ELR (cell line): ENCODE measurements at places on chromosomes 13 and 19.

- no peak for DNase-seq
Observed at GRCh38 chr19:19026299-19026971, 6.9 kb downstream of the SUGP2 start.

GRCh38 chr19:42247640-42248199 lies 5.3 kb upstream of the GSK3A start:
- DNase-seq: no peak

DNA sequence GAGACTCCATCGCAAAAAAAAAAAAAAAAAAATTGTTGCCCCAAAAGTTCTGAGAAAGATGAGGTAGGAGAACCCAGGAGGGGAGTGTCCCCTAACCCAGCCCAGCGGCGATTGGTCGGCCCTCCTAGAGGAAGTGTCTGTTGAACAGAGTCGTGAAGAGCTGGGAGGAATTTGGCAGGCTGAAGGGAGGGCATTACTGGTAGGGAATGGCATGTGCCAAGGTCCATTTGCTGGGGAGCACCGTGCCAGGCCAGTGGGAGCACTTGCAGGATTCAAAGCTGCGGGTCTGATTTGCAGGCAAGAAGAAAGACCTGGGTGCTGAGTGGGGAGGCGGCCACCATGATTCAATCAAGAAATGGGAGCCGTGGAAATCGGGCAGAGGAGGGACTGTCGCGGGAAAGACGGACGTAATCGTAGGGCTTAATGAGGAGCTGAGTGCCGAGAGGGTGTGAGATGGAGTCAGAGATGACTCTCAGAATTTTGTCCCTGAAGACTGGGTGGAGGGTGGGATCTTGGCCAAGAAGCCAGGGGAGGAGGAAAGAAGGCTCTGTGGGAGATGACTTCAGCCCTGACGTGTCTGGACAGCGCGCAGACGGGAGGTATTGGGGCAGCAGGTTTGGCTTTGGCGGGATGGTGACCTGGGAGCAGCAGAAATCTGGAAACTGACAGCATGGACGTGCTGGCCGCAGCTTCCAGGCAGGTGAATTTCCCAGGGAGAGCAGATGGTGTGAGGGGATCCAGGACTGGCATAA lies 15.4 kb downstream of the CERS4 start:
- DNase-seq: no peak

DNA sequence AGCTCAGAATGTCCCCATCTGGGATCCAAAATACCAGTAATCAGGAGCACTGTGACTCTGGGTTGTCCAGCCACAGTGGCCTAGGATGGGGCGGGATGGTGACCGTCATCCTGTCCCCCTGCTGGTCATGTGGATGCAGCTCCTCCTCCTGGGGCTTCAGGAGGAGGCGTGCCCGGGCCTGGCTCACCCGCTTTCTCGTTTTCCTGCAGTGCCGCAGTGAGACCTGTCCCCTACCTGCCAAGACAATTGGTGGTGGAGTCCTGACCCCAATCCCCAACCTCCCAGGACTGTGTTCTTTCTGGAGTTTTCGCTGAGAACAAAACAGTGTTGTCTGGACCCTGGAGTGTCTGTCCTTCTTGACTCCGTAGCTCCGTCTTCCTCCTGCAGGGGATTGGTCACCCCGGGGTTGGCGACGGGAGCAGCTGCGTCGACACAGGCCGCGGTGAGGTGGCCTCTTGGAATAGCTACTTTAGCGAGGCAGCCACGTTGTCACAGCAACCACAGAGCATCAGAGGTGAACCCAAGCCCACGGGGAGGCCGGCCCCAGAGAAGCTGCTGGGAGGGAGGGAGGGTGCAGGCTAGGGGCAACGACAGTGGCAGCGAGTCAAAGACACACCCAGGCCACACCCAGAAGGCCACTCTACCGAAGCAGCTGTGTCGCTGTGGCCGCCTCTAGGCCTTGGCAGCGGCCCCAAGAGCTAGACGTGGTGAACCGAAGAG lies 10.2 kb upstream of the EMC10 start:
- peak; percentile 37 for DNase-seq
